Osteocyte (in vitro differentiated cells): ENCODE measurements at places on chromosomes 2 and 18. TPM values are rescaled to one million over a fixed set of nuclear protein-coding genes. Genes with fewer than 3 reads are reported as not detected.

The NIF3L1 gene
- total RNA-seq, result 22.6 and 23.1 TPM in 2 replicates

The SRD5A2 gene
- not detected in 2 replicates for total RNA-seq

The STEAP3 gene
- total RNA-seq, result 19.3 and 22.7 TPM in 2 replicates

The SERPINB3 gene
- not detected in 2 replicates for total RNA-seq

The SERPINB2 gene
- total RNA-seq, result not detected in 2 replicates

The RGPD3 gene
- total RNA-seq, result not detected in 2 replicates

The MEMO1 gene
- 44.3 and 48.1 TPM in 2 replicates for total RNA-seq

The ANKRD53 gene
- 1.9 and 2.7 TPM in 2 replicates for total RNA-seq

The EMILIN2 gene
- total RNA-seq, result 2.2 and 2.8 TPM in 2 replicates

The GATA6 gene
- 1.9 and 2.4 TPM in 2 replicates for total RNA-seq

The CFAP221 gene
- total RNA-seq, result not detected in 2 replicates

The PTPN4 gene
- total RNA-seq, result 18.3 and 21.4 TPM in 2 replicates

The SERPINB7 gene
- total RNA-seq, result not detected in 2 replicates

The IL37 gene
- total RNA-seq, result not detected in 2 replicates

The NEU2 gene
- total RNA-seq, result not detected in 2 replicates

The WNT6 gene
- total RNA-seq, result 0.42 and 0.64 TPM in 2 replicates

The RTP5 gene
- not detected in 2 replicates for total RNA-seq

The TMEM17 gene
- total RNA-seq, result 2.1 and 2.6 TPM in 2 replicates

The FN1 gene
- total RNA-seq, result 16,854 and 18,487 TPM in 2 replicates

The MAL gene
- not detected in 2 replicates for total RNA-seq

The TMEM87B gene
- total RNA-seq, result 10.4 and 11.5 TPM in 2 replicates

The AFF3 gene
- total RNA-seq, result 239 and 248 TPM in 2 replicates

The PLGLB2 gene
- 5.9 and 7.0 TPM in 2 replicates for total RNA-seq

The LTBP1 gene
- 102 and 111 TPM in 2 replicates for total RNA-seq

The FAHD2A gene
- total RNA-seq, result 40.3 and 40.4 TPM in 2 replicates

The CXCR4 gene
- not detected in 2 replicates for total RNA-seq

The BCL11A gene
- 9.7 and 10.7 TPM in 2 replicates for total RNA-seq

The SPOPL gene
- total RNA-seq, result 13.3 and 14.6 TPM in 2 replicates
